LoVo (cell line): ENCODE measurements at places on chromosomes 5 and 9.
A peak's percentile ranks its signal among the peaks of the same experiment; 100 is the strongest.

DNA sequence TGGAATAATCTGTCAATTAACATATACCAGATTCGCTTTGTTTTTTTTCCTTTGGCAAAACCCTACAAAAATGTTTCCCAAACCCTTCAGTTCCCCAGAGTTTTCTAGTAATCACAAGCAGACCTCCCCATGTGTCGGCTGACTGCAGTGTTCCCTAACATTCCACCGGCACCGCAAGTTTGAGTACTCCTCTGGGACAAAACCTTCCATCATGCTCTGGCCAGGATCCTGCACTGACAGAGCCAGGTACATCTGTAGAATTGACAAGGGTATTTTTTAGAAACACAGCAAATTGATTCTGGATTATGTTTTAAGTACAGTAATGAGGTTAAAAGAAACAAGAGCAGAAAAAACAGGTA is 174.7 kb downstream of the GAS1 start:
- no peak for DNase-seq

DNA sequence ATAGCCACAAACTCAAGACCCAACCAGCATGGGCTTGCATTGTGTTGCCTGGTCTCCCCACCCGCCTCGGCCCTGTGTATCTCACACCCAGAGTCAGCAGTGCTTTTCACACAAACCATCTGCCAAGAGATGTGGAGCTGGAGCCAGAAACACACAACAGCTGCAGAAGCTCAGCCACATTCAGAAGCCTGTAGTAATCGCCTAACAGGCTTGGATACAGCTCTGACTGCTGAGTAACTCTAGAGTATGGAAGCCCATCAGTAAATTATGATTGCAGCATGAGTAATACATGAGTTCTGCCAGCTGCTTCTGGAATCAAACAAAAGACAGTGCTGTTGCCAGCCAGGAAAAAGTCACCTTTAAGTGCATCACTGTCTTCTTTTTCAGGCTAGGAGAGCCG is 16.0 kb downstream of the TEK start:
- peak; percentile 6 for DNase-seq

DNA sequence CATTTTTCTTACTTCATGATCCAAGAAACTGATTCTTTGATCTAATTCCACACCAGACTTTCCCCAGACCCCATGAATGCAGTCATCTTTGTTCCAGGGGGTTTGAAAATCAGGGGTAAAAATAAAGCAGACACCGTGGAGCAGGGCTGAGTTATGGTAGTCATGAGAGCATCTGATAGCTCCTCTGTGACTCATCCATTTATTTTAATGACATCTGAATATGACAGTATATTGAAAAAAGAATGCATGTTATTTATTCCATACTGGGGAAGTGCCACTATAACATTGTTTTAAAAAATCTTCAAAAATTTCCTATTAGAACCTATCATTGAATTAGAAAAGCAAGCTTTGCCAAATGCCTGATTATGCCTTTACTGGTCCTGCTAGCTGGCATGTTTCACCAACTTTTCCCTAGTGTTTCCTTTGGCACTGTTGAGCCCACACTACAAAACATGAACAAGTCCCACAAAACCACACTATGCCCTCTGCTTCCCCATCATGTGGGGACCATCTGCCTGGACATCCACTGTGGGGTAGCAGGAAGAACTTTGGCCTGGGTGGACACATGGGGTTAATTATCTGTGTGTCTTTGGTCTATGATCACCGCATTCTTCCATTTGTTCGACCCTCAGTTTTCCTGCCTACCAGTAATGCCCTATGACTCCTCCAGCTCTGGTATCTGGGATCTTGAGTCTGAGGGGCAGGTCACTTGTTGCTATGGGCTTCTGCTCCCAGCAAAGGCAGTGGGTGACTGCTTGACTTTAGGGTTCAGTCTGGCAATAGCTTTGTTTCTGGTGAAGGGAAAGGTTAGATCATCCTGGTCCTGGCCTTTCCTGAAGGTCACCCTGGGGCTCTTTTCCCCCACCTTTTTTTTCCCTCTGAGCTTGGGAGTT is 82.7 kb upstream of the PANK3 start:
- DNase-seq, result no peak

- no peak for DNase-seq
Observed at GRCh38 chr9:98652741-98653140, 56.0 kb downstream of the GABBR2 start.

DNA sequence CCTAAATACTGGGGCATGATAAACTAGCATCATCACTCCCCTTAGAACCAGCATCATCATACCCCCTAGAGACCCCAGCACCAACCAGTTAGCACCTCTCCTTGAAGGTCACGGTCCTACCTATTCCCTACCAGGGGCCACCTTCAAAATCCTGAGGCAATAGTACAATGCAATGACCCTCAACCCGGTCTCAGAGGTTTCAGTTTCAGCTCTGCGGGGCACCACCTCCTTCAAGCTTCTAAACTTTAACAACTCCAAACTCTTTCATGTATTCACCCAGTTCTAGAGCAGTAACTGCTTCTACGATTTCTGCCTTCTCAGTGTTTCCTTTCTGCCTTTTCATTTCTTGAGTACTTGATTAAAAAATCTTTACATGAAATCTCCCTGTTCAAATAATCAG is 130.1 kb upstream of the EPB41L4A start:
- no peak for DNase-seq

DNA sequence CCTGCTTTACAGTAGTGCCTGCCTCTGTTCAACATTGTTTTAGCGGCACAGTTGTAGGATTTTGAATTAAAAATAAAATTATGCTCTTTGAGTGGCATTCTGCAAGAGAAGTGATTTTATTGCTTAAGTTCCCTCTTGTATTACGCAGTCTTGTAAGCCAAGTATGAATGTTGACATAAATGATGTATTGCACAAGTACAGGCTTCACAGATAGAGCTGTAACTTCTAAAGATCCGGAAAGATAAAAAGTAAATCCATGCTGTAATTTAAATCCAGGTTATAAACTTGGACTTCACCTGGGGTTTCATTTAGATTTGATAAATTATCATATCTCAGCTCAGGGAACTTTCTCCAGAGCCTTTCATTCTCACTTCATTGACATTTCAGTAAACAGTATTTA is 1114.7 kb downstream of the PTPRD start:
- DNase-seq, result no peak

- DNase-seq, result no peak
Observed at GRCh38 chr5:20323323-20323722, 335.3 kb upstream of the CDH18 start.

DNA sequence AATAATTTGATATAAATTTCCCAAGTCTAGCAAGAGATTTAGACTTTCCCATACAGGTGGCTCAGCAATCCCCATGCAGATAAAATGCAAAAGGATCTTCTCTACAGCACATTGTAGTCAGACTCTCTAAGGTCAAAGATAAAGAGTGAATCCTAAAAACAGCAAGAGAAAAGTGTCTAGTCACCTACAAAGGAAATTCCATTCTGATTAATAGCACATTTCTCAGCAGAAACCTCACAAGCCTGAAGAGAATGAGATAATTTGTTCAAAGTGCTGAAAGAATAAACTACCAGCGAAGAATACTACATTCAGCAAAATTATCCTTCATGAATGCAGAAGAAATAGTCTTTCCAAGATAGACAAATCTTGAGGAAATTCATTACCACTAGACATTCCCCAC is 493.3 kb downstream of the PRELID2 start:
- no peak for DNase-seq

GRCh38 chr5:1722877-1723276 is 76.8 kb downstream of the MRPL36 start:
- no peak for DNase-seq

DNA sequence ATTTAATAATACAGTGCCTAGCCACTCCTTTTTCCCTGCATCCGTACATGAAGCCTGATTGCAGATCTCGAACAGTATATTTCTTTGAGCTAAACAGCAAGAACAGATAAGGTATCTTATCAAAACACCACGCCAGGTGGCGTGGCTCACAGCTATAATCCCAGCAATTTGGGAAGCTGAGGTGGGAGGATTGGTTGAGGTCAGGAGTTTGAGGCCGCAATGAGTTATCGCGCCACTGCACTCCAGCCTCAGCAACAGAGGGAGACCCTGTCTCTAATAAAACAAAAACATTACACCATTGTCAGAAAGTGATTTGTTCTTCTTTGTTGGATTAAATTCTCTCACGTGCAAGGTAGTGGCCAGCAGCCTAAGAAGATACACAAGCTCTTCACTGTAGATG is 291.2 kb upstream of the DMRT1 start:
- DNase-seq, result no peak

- no peak for DNase-seq
Observed at GRCh38 chr5:14357851-14358250, 214.7 kb downstream of the TRIO start.
